Activated gamma-delta T cell treated with anti-CD3 and anti-CD28 coated beads, Interleukin-2, amount 50 U/mL, for 16 hours (primary cell): ENCODE measurements at places on chromosomes 12 and 14.

- DNase-seq: no peak
Observed at GRCh38 chr14:98798099-98798498, 473.9 kb downstream of the BCL11B start.

DNA sequence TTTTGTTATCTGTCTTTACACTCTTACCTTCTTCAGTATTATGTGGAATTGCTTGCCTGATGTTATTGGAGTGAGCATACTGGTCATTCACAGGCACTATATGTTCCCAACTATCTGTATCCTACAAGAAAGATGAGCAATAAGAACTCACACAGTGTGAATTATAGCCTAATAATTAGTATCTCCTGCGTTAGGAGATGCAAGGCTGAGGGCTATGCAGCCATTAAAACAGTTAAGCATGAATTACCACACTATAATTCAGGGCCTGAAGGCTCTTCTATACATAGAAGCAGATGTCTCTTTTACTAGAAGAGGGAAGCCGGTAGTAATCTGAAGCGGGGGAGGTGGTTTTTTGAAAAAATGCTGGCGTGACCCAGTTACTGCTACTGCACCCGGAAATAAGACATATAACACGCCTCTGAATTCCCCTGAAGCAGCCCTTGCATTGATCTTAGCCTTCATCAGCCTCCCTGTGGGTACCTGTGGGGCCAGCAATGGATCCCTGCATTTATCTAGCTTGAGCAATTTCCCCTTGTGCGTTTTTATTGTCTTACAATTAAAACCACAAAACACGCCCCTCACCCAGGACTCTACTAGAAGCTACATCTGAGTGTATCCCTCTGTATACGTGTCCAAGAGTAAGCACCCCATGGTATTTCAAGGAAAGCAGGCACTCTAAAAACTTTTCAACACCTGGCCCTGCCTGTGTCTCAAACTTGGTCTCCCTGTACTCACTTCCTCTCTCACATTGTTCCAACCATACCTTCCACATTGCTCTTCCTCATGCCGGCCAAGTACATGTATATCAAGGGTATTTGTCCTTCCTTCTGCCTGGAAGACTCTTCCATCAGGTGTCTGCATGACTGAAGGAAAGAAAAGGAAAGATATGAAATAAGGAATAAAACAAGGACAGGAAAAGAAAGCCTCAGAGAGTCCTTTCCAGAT is 210.9 kb upstream of the ARID2 start:
- peak; percentile 29 for DNase-seq

DNA sequence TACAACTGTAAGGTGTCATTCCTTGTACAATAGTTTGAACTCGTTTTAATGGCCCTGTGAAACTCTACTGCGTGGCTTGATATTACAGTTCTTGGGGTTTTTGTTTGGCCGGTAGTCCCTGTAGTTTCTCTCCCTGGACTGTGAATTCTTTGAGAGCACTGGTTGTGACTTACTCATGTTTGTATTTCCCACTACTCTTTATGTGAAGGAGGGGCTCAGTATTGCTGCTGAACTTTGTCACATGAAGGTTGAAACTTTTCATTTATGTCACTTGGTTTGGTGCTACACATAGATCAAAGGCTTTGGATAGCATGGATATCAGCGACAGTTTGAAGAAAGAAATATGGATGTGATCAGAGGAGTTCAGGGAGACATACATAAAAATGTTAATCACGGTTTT is 1.5 kb upstream of the POU6F1 start:
- no peak for DNase-seq

DNA sequence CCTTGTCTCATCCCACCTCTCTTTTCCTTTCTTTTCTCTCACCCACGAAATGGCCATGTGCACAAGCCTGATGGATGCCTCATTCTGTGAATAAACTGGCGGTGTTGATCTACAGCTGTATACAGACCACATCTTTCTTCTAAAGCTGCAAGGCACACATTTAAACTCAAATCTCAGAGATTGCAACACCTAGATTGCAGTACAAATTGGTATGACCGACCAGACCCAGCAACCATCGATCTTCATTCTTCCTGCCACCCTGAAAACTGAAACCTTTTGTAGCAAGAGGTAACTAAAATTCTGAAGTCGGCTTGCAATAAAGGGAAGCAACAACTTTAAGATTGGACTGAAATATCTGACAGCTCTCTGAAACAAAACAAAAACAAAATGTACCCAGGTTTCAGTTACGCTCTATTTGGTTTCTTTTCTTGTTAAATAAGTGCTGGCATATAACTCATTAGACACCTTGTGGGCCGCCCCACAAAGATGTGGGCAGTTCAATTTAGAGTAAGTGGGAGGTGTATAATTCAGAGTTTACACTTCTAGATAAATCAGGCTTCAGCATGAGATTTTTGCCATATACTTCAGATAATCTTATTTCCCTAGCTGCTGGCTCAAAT is 390.0 kb upstream of the NOVA1 start:
- DNase-seq: no peak

- DNase-seq: no peak
Observed at GRCh38 chr14:61836184-61836583, 74.0 kb downstream of the SNAPC1 start.

DNA sequence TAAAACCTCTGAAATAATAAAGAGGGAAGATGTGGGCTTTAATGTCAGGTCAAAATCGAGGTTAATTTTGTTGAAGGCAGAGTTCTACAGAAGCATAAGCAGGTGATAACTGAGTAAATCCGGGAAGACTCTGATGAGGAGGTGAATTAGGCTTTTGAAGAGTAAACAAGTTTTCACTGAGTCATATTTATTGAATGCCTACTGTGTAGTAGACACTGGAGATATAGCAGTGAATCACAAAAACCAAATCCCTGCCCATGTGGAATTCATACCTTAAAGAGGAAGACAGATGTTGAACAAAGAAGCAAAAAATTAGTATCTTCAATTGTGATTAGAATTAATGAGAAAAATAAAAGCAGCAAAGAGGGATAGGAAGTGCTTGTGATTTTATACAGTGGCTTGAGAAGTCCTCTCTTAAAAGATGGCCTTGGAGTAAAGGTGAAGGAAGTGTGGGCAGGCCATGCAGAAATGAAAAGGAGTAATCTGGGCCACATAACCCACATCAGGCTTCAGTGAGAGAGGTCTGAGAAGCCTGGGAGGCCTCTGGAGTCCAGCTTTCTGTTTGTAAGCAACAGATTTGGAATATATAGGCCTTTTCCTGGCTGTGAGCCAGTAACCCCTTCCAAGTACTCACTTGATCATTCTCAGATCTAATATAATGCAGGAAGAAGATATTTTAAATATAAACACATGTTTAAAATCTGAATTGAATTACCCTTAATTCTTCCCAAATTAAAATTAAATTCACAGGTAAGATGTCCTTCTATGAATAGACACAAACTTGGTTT is 46.7 kb downstream of the BHLHE41 start:
- DNase-seq: no peak

GRCh38 chr14:22597771-22598098 is 365 bp upstream of the ABHD4 start:
- DNase-seq: no peak

DNA sequence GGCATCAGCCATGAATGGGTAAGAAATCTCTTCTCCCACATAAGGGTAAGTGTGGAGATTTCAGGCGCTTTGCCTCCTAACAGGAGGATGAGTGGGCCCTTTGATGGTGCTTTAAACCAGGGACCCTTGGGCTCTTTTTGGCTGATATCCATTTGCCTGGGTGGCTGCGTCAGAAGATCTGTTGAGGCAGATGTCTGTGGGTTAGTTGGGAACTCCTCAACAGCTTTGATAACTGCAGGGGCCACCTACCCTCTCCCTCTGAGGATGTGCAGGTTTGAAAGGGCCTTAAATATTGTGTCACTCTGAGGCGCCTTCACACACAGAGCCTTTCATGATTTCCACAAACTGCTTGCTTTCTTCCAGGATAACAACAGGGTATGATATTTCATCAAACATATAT is 210.7 kb downstream of the PPM1H start:
- DNase-seq: no peak

DNA sequence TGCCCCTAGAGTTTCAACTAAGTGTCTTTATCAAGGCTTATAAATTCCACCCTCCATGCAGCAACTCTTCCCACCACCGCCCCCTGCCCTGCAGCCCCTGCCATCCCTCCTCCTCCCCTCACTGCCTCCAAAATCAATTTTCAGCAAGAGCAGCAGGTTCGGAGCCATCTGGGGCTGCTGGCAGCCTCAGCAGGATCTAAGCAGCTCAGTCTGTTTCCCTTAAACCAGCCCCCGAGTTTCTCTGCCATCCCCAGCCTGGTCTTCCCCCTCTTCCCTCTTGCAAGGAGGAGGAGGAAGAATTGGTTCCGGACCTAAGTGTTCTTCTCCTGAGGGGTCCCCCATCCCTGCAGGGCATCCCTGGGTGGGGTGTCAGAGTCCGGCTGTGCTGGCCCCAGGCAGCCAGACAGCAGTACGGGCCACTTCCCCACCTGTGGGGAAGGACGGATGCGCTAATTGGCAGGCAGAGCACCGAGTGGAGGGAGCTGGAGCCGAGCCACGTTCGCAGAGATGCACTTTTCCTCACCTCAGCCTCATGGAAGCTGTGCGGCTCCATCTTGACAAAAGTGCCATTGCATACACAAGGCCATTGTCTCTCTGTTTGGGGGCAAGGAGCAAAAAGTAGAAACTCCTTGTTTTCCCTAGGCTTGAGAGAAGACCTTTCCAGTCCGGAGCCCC is 189.3 kb downstream of the KCNA5 start:
- DNase-seq: no peak

GRCh38 chr14:72822946-72823611 is 70.8 kb downstream of the DPF3 start:
- DNase-seq: no peak

GRCh38 chr14:37889087-37889486 is 293.7 kb downstream of the TTC6 start:
- no peak for DNase-seq
